ENCODE measurements at places on chromosomes 2 and 18.

- DNase-seq, result no peak
Observed at GRCh38 chr18:57004366-57005121, 142.3 kb upstream of the BOD1L2 start.

DNA sequence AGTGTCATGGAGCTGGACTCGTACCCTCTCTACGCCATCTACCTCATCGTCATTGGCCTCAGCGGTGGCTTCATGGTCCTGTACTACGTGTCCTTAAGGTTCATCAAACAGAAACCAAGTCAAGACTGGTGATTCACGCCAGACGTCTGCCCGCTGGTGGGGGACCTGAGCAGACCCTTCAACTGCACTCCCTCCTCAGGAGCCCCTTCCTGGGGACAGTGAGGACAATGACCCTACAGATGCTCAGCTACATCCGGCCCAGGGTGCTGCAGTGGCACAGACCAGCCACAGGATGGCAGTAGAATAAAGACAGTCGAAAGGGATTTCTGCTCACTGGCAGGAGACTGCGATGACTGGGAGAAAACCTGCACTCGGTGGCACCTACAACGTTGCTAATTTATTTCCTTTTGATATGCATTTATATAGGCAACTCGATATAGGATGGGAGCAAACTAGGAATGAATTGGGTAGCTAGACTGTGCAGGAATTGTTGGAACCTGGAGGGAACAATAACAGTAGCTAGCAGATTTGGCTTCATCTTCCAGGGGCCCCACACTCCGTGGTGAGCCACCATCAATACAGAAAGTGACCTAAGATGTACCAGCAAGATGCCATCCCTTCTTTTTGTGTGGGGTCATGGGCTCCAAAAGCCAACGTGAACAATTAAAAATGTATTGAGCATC, 39.2 kb downstream of the ABCG8 start:
- DNase-seq, result no peak

DNA sequence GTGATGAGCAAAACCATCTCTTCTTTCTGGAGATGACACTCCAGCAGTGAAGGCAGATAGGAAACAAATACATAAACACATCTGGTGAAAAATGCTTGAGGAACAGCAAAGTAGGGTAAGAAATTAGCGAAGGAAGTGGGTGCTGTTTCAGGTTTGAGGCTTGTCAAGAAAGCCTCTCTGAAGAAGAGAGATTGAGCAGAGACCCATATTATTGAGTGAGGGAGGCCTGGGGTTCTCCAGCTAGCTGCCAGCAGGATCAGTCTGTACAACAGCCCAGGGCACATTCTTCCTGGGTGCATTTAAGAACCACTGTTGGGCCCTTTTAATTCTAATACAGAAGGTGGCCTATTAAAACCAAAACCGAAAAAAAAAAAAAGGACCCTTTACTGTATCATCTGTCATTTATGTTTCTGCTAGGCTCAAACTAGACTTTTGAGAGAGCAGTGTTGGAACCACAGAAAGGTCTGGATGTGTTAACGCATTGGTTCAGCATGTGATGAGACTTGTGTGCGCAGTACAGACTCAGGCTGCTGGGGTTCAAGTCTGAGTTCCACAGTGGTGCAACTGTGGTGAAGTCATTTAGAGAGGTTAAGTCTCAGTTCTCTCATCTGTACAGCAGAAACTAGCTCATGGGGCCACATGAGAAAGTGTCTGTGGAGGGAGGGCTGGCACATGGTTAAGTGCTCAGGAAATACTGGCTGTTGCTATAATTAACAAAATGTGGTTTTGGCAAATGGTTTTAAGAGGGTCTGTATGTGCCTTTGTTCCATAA, 28.9 kb downstream of the MGAT5 start:
- no peak for DNase-seq

- DNase-seq, result no peak
Observed at GRCh38 chr2:186612555-186613440, 22.9 kb downstream of the ITGAV start.

DNA sequence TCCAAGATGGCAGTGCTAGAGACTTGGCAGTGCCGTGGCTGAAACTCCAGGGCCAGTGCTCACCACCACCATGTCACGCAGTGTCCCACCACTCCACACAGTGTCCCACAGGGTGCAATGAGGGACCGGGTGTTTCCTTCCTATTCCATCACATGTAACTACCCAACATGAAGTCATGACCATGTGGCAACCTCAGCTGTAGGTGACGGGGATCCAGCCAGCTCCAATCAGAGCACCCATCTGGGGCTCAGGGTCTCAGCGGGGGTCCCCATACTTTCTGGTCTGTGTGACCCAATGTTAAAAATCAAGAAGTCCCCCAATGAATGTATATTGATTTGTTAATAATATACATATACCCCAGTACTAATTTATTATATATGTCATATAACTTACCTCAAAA, 52.1 kb downstream of the PTGR3 start:
- DNase-seq, result no peak

- no peak for DNase-seq
Observed at GRCh38 chr18:79788734-79789085, 9.0 kb upstream of the KCNG2 start.

DNA sequence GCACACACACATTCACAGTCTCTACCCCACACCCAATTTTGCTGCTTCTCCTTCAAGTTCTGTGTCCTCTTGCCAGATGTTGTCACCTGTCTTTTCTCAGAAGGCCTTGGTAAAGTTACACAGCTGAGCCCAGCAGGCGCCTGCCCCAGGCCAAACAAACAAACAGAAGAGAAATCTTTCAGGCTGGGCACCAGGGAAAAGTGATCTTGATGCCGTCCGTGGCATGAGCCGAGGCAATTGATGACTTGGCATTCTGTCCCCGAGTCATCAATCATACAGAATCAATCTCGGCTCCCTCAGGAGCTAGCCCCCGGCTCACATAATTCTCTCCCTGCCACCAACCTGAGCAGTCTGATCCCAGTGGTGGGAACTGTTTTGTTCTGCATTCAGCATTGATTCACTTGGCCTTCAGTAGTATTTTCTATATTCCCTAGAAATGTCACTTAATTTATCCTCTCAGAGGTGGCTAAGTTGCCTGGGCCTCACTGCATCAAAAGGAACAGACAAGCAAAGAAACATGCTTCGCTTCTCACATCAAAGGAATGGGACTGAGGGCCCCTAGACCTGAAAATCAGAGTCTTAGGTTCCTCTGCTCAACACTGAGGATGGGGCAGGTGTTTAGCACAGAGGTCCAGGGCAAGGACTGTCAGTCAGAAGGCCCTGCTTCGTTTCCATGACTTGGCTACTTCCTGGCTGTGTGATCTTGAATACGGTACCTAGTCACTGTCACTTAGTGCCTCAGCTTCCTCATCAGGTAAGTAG, 278.8 kb upstream of the CELF4 start:
- DNase-seq, result no peak

GRCh38 chr2:212939777-212940531, 211.5 kb downstream of the IKZF2 start:
- no peak for DNase-seq

DNA sequence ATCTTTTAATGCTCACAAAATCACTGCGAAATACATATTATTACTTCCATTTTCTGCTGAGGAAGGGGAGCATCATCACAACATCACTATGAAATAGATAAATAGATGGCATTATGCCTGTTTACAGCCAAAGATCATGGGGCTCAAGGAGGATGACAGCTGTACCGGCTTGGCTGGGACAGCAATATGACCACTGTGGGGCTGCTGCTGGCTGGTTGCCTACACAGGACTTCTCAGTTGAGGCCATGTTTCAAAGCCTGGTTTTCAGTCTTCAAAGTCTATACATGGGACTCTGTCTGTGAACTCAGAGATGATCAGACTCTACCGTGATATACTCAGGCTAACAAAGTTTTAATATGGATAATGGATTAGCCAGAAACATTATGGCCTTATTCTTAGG, 58.7 kb downstream of the SPATS2L start:
- DNase-seq, result no peak

DNA sequence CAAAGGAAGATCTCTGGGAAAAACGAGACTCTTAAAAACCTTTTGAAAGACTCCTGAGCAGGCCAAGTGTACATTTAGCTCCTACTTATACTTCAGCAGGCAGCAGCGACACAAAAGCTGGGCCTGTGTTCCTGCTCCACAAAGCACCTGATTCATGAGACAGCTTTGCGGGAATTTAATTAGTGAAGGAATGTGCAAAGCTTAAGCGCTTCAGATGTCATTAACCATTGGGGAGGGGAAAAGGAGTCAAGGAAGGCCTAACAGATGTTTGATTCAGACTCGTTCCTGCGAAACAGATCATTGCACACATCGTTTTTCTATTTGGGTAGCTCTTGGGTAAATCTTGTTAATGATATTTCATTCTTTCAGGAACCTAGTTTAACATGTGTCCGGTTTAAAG, 125.9 kb downstream of the MAIP1 start:
- DNase-seq, result no peak

DNA sequence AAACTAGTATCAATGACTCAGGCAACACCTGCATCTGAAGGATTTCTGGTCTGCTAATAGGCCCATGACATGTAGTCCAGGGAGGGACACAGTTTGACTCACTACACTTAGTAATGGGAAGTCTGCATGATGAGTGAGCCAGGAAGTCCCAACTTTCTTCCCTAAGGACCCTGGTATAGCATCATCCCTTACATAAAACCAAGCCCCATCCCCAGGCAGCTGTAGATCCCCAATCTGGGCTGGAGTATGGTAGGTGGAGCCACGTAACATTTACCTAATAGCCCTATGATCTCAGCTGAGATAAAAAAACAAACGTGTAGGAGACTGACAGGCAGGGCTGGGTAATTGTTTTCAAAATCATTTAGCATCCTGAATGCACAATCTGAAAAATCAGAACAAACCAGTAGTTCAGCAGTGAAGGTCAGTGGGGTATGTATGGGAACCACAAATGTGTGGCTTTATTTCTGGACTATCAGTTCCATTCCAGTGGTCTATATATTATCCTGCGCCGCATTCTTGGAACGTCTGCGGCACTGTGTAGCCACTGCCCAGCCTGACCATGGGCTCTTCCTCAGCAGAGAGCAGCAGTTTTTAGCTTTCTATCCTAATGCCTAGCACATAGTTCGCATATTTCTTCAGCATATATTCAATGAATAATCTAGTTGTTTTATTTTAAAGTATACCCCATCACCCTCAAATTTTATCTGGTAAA, 33.5 kb downstream of the EPB41L3 start:
- no peak for DNase-seq

DNA sequence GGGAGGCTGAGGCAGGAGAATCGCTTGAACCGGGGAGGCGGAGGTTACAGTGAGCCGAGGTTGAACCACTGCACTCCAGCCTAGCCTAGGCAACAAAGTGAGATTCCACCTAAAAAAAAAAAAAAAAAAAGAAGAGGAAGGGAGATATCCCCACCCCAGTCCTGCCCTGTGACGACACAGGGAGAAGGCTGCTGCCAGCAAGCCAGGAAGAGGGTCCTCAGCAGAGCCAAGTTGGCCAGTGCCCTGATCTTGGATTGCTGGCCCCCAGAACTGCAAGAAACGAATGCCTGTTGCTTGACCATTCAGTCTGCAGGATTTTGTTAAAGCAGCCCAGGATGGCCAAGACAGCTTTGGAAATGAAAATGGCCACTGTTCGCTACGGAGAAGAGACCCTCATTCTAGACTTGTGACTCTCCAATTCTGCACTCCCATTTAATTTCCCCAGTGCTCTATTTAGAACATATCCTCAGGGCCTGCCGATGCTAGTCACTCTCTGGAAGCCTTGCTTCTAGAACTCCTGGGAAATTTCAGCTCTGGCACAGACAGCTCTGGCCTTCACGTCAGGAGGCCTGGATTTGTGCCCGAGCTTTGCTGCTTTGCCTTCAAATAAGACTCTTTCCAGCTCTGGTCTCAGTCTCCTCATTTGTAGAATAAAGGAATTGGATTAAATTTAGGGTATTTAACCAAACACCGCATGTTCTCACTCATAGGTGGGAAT, 15.7 kb upstream of the AMMECR1L start:
- DNase-seq, result no peak

DNA sequence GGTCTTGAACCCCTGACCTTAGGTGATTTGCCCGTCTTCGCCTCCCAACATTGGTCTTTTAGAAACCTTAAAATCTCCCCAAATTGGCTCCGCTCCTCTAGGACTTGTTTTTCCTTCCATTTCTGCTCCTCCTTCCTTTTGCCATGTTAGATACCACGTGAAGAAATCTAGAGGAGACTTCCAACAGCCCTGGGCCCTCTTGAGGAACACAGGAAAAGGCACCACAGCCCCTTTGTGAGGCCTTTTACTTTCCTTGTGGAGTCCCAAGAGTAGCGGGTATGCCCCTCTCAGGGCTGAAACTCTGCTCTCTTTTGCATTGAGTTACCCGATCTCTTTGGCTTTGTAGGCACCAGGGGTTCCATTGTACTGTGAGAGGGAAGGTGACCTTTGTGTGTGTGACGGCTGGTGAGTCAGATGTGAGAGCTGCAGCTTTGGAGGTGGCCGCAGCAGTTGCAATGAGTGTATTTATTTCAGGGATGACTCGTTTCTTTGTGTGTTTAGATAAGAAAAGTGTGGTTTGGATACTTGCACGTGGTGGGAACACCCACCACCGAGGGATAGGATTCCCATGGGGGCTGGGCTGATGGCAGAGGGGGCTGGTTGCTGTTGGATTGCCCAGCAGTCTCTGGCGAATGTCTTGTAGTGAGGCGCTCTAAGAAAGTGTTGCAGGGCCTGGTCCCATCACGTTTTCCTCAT, 218.4 kb upstream of the HS6ST1 start:
- DNase-seq, result no peak

- no peak for DNase-seq
Observed at GRCh38 chr18:46184727-46185126, 80.5 kb downstream of the HAUS1 start.

DNA sequence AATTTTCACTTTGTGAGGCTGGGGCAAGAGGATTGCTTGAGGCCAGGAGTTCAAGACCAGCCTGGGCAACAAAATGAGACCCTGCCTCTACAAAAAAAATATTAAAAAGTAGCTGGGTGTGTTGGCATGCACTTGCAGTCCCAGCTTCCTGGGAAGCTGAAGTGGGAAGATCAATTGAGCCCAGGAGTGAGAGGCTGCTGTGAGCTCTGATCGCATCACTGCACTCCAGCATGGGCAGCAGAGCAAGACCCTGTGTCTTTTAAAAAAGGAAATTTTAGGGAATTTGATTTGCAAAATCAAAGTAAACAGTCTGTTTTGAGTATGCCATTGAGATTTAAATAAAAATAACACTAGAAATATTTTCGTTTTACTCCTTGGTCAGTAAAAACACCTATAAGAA, 27.4 kb downstream of the ATG16L1 start:
- DNase-seq, result no peak

DNA sequence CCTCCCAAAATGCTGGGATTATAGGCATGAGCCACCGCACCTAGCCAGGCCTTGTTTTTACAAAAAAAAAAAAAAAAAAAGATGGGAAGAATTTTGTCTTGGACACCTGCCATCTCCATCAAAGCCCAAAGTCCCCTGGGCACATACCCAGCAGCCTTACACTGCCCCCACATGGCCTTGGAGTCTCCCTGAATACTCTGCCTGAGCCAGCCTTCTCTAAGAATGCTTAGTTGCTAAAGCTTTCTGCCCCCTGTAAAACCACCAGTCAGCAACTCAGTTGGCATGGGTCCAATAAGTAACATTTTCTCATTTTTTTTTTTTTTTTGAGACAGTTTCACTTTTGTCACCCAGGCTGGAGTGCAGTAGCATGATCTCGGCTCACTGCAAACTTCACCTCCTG, 40.6 kb downstream of the SPC25 start:
- DNase-seq, result no peak
